ENCODE measurements at places on chromosomes 6 and 20.

- no peak for DNase-seq
Observed at GRCh38 chr6:45486736-45487135, 109.0 kb upstream of the SUPT3H start.

DNA sequence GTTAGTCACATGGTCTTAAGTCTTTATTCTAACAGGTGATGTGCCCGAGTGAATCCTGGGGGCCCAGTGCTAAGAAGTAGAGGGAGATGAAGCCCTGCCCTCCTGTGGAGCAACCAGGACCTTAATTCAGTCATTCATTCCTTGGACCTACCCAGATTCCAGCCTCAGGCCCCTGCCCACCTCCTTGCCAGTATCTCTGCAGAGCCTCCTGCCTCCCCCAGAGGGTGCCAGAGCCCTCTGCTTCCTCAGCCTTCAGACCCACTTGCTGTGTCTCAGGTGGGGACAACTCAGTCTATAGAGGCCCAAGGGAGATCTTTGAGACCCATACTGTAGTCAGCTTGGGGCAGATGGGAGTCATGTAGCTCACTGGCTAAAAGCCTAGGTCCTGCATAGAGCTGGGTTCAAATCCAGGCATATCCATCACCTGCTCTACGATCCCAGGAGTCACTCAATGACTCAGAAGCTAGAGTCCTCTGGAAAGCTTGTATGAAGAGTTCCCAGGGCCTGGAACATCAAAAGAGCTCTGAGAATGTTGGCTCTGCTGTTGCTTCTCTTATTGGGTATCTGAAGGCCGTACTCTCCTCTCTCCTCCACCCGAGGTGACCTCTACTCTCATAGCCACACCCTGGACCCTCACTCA, 3.9 kb upstream of the SIGLEC1 start:
- peak; percentile 16 for DNase-seq

DNA sequence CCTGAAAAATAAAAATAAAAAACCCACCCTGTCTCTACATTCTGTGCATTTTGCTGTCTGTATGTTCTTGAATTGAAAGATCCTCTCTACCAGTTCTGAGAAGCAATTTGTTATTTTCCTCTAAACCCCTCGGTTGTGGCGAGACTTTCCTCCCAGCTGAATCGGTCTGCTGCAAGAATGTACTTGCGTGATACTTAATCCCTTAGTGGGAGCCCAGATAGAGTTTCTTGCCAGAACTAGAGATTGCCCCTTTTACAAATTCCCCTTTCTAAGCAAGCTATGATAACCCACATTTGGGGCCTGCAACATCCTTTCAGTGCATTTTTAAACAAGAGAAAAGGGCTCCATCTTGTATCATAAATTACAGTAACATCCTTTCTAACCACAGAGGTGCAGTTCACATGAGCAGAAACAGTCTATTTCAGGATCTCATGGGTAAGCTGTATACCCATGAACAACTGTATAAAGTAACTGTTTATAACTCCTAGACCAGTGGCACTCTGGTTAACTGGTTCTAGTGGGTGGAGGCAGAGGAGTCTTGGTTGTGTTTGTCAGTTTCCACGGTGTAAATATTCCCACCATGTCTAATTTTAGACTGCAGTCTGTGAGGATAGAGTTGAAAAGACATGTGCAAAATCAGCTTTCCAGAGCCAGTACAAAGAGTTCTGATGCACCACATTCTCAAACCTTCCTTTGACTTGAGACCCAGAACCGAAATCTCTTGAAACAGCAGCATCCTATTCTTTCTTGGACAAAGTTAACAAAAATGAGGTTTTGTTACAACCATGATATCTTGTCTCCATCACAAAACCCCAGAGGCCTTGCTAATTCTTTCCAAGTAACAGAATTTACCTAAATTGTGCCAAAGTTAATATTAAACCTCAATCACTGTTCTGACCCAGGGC, 113.1 kb upstream of the ZNF217 start:
- no peak for DNase-seq

GRCh38 chr20:21368791-21369190, 28.5 kb downstream of the NKX2-4 start:
- DNase-seq, result no peak

- DNase-seq, result no peak
Observed at GRCh38 chr6:40302856-40303454, 284.2 kb downstream of the LRFN2 start.
